ENCODE measurements at places on chromosomes 3 and 15.

DNA sequence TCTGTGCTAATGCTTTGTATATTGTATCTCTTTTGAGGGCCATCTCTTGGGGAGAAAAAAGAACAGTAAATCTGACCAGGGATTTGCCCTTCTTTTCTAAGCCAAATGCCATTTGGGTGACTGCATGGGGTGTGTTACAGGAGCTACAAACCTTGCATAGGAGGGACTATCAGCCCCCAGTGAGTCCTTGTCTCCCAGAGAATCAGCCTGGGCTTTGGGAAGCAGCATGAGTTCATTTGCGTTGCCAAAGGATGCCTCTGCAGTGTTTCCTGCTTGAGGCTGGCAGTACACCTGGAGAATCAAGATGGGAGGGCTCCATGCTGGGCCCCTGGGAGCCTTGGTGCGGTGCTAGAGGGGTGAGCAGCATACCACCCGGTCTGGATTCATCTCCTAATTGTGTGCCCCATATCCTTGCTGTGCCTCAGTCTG, 49.6 kb upstream of the POLG start:
- DNase-seq, result no peak

DNA sequence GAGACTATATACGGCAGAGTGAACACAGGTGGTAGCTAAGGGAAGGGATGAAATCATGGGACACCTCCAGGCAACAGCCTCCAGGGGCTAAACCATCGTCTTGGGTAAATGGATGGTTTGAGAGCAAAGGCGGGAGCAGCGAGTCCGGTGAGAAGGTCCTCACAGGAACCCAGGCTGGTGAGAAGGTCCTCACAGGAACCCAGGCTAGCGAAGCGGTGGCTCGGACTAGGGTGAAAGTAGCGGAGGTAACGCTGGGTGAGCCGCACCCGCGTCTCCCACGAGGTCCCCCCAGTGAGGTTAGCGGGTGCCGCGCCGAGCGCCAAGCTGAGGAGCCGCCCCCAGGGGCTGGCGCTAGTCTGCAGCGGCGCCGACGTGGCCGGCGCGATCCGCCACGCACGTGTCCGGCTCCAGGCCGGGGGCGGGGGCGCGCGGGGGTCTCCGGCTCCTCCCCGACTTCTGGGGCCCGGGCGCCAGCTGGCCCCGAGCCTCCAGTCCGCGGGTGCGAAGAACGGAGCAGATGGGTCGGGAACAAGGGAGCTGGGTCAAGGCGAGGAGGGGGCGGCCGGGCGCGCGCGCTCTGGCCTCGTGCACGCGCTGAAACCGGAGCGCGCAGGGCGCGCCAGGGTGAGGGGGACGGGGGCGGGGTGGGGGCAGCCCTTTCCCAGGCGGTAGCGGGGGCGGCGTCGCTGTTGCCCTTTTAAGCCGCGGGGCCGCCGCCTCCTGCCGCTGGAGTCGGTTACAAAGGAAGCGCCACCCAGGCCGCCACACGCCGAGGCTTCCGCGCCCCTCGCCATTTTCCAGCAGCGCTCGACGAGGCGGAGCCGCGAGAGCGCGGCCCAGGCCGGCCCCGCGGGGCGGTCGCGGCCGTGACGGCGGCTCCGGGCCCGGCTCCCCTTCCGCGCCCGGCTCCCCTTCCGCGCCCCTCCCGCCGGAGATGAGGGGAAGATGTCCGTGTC, at the start of gene UBE2Q2:
UBE2Q2 (plus strand) TSS at position 726 of the 956 bp plus-strand sequence; CDS start at position 946, 220 bp downstream.
- DNase-seq, result peak; percentile 82

GRCh38 chr3:143764840-143765239, 83.4 kb downstream of the SLC9A9 start:
- DNase-seq, result no peak

- DNase-seq, result peak; percentile 17
These were observed 1.7 kb downstream of the ZMAT3 start for GRCh38 chr3:179069762-179070390.

DNA sequence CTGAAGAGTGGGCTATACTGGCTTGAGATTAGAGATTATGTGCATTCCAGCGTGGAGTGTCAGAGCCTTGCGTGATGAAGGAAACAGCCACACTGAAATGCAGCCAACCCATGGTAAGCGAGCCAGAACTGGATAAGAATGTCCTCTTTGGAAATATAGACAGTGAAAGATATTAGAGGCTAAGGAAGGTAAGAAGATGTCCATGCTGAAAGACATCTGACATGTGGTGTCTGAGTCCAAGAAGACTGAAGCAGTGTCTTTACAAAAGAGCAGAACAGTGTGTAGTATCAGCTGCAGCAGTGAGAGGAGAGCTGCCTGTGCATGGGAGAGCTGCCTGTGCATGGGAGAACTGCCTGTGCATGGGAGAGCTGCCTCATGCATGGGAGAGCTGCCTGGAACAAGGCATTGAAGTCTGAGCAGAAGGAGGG, 672.2 kb downstream of the DIPK2A start:
- peak; percentile 57 for DNase-seq

DNA sequence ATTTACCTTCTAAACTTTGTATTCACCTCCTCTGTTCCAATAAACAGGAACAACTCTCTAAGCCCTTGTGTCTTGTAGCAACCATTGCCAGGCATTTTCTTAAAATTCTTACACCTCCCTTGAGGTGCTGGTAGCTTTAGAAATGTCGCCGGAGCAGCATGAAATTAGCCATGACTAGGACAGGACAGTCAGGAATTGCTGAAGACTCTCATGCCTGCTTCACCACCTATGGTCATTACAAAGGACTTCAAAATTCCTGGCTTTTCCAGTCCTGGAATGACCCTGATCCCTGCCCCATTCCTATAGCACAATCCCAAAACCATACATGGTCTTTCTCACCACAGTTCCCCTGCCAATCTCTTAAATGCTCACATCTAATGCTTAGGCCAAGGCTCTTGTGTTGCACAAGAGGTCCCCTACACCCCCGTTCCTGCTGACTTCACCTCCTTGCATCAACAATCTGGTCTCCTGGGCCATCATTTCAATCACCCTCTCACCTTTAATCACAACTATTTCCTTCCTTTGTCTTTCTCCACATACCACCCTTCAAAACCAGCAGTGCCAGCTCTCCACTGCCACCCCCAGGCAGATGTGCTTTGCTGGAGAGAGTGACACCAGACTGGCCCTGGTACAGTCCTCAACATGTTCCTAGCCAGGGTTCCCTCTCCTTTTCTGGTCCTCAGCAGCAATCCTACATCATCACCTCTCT, 113.2 kb upstream of the TJP1 start:
- no peak for DNase-seq

GRCh38 chr3:11665331-11665730, 21.6 kb upstream of the VGLL4 start:
- DNase-seq, result no peak

DNA sequence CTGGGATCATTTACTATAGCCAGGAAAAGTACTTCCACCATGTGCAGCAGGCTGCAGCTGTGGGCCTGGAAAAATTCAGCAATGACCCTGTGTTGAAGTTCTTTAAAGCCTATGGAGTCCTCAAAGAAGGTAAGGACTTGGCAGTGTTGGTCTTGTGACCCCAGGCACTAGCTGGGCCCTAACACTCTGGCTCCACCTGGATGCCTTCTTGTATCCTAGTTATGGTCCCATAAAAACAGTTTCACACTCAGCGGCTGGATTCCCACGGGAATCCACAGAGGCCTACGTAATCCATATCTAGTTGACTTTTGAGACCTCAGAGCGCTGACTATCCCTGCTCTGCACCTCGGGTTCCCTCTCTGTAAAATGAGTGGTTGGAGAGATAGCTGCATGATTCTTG, 1.6 kb downstream of the TTC21A start:
- DNase-seq, result no peak

DNA sequence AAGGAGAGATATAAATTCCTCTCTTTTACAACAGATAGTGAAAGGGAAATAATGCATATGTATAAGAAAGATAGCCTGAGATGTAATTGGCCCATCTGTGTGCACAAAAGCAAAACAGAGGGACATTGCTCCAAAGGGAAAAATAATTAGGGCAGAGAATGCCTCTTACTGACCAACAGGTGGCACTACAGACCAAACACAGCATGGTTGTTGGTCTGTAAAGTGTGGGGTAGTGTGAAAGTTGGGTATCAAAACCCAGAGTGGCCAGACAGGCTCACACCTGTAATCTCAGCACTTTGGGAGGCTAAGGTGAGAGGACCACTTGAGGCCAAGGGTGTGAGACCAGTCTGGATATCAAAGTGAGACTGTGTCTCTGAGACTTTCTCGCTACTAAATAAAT, 4.5 kb upstream of the TLNRD1 start:
- no peak for DNase-seq

- DNase-seq, result peak; percentile 50
These were observed 6.3 kb downstream of the BHLHE40 start for GRCh38 chr3:4985330-4986174.

DNA sequence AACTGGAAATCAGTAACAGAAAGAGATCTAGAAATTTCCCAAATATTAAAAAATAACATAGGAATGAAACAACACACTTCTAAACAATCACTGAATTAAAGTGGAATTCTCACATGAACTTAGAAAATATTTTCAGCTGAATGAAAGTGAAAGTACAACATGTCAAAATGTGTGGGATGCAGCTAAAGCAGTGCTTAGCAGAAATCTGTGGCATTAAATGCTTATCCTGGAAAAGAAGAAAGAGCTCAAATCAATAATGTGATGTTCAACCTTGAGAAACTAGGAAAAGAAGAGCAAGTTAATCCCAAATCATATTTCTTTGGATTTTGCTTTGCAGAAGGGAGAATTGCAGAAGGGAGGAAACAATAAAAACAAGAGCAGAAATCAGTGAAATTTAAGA, 98.2 kb upstream of the NR2E3 start:
- DNase-seq, result no peak

- no peak for DNase-seq
These were observed 10.0 kb upstream of the ATP2B2 start for GRCh38 chr3:10515396-10515795.

- DNase-seq, result no peak
These were observed 46.7 kb downstream of the ANXA2 start for GRCh38 chr15:60351066-60351465.

GRCh38 chr3:2765002-2765579, 345.1 kb downstream of the IL5RA start:
- no peak for DNase-seq

DNA sequence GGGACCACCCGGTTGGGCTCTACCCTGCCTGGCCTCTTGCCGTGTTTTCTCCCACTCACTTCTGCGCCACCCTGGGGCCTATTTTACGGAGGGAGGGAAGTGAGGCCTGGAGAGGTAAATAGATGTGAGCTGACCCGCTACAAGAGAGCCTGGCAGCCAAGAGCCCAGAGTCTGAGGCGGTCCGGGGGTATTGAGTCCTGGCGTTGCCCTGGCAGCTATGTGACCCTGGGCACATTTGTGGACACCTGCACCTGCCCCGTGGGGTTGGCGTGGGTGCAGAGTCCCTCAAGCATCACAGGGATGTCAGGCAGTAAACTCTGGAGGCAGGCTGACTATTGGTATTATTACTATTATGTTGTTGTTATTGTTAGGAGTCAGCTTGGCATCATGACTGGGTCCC, 85.7 kb downstream of the FBLN2 start:
- no peak for DNase-seq

GRCh38 chr15:54289590-54290136, 311.4 kb downstream of the UNC13C start:
- no peak for DNase-seq

- DNase-seq, result no peak
These were observed 10.3 kb upstream of the LRRC34 start for GRCh38 chr3:169822983-169823382.

DNA sequence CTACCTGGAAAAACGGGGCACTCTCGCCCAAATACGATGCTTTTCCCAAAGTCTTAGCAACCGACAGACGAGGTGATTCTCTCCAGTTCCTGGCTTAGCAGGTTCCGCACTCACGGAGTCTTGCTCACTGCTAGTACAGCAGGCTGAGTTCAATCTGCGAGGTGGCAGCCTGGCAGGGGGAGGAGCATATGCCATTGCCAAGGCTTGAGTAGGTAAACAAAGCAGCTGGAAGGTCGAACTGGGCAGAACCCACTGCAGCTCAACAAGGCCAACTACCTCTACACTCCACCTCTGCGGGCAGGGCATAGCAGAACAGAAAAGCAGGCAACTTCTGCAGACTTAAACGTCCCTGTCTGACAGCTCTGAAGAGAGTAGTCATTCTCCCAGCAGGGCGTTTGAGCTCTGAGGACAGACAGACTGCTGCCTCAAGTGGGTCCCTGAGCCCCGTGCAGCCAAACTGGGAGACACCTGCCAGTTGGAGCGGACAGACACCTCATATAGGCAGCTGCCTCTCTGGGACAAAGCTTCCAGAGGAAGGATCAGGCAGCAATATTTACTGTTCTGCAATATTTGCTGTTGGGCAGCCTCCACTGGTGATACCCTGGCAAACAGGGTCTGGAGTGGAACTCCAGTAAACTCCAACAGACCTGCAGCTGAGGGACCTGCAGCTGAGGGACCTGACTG, 73.4 kb upstream of the CADM2 start:
- DNase-seq, result no peak

DNA sequence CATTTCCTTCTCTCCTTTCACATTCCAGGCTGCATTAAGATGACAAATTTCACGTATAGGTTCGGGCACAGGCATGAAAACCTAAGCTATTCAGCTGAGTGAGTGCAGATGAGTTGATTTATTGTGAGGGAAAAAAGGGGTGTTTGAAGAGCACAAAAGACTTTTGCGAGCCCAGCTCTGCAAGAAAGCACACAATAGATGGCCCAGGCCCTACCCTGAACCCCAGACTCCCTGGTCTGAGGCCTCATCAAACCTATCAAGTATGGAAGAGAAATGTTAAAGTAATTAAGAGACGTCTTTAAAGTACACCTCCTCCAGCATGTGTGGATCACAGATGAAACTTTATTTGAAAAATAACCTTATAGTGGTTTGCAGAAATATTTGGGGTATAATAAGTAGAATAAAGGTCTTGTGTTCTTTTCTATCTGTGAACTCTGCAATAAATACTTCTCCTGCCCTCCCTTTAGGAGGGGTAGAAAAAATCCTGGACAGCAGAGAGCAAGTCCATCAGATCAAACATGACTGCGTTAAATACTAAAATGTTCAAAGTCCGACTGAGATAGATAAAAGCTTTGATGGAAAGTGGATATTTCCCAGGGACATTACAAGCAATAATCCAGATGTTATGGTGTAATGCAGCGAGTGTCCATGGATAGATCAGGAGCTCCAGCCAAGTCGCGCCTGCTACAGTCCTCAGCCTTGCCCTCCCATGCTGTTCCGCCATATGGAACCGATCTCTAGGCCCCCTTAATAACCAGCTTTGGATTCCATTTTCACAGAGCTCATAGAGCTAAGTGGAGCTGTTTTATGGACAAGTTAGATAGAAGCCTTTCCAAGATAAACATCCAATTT, 121.5 kb downstream of the MCTP2 start:
- peak; percentile 11 for DNase-seq

DNA sequence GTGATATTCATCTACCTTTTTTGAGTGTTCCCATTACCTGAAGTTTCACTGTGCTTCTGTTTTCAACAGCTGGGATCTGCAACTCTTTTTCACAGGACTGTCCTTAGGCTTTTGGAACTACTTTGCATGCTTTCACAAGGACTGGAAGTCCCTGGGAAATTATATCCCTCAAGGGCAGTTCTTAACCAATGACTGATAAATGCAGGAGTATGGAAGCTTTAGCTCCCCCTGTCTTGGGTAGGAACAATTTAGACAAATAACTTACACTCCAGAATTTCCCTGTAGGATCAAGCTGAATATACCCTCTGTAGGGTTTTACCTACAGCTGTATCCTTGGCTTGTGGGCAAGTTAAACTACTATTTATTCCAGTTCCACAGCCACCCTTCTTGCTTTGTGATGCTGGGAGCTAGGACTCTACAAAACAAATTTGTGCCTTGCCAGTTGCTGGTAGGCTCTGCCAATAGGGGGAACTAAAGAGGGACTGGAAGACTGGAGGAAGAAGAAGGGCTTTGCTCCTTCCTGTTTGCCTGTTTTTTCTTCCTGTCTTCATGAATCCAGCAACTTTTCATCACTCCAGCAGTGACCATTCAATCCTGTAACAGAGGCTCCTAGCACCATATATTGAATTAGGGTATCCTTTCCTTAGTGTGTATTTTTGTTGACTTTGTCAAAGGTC, 6.8 kb upstream of the ZNF280D start:
- DNase-seq, result no peak
